ENCODE measurements at places on chromosomes 2 and 18.

DNA sequence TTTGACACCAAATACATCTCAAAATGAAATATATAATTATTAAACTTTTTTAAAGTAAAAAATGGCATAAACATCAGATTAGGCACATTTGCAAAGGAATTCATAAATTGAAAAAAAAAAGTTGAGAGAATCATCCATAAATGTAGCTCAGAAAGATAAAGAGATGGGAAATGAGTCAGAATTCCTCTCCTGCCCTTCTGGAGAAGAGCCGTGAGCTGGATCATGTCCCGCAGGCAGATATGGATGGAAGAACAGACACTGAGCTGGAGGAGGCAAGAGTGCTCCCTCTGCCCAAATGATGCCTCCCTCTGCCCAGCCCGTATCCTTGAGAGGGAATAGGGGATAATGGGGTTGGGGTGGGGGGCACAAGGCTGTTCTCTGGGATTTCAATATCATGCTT lies 190.9 kb downstream of the TFCP2L1 start:
- DNase-seq, result no peak

- no peak for DNase-seq
Measured at GRCh38 chr2:55926246-55926645, 2.7 kb upstream of the EFEMP1 start.

DNA sequence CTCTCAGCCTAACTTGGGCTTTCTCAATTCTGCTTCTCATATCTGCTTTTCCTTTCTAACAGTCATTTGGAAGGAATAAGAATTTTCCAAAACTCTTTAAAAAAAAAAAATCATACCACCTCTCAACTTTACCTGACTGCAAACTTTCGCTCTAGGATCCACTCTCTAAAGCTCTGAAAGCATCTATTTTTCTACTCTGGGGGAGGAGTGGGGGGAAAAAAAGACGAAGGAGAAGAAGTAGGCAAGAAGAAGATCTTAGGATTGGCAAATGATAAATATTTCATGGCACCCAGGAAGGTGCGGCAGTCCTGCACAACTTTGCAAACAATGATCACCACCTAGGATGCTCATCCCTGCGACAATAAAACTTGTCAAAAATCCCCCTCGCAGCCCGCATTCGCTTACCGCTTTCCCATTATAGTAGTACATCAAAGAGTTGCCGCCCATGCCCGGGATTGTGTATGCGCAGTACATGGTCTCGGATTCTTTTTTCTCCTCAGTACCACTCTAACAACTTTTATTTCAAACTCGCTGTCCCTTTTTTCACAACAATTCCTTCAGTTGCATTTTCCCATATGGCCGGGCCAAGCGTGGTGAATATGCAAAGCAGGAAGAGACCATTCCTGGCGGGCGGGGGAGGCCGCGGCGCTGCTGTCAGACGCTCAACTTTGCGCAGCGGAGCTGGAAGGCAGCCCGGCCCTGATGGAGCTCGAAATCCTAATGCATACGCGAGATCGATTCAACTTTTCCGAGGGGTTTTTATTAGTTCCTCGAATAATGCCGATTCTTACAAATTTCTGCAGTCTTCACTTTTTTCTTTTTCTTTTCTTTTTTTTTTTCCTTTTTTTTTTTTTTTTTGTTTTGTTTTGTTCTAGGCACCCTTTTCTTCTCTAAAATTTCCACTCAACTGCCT lies 266.5 kb downstream of the TCF4 start:
- DNase-seq, result peak; percentile 92

- DNase-seq, result no peak
Measured at GRCh38 chr18:9961041-9961440, 47.2 kb downstream of the VAPA start.

- no peak for DNase-seq
Measured at GRCh38 chr2:201114350-201114749, 1.6 kb upstream of the CFLAR start.

- DNase-seq, result no peak
Measured at GRCh38 chr2:70443078-70443465, 110.6 kb downstream of the TGFA start.

GRCh38 chr18:62179213-62179612 lies 7.6 kb downstream of the PIGN start:
- DNase-seq, result no peak
